ENCODE measurements at places on chromosomes 12 and 14.

- no peak for DNase-seq
Observed at GRCh38 chr12:131222329-131223139, 268.8 kb downstream of the ADGRD1 start.

GRCh38 chr12:48882315-48882687 is 16.6 kb upstream of the RND1 start:
- DNase-seq = no peak

DNA sequence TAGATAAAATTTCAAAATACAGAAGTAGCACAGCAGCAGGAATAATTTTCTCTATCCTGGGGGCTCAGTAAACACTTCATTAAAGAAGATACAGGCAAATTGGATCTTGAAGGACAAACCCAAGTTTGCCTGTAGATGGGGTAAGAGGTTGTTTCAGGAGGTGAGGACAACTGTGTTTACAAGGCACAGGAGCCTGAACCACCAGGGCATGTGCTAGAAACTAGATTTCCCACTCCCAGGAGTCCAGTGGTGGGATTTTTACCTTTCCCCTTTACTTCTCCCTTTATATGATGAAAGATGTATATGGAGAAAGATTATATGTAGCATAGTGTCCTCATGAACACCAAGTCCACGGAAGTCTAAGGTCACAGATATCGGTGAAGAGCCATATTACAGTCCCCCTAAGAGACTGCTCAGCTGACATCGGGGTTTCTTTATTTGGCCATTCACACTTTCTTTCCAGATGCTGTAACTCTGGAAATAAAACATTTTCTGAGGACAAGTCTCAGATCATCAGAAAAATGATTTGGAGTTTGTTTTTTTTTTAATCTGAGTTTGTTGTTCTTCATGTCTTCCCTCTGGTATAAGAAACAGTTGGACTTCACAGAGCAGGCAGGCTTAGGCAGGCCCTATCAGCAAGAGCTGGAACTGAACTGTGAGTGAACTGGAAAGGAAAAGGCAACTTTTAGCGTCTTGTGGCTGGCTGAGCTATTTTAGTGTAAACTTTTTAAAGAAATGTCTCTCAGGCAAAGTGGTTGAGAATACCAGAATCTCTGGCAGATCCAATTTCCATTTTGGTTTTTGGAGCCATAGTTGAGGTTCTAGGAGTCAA is 8.0 kb upstream of the EVL start:
- no peak for DNase-seq

DNA sequence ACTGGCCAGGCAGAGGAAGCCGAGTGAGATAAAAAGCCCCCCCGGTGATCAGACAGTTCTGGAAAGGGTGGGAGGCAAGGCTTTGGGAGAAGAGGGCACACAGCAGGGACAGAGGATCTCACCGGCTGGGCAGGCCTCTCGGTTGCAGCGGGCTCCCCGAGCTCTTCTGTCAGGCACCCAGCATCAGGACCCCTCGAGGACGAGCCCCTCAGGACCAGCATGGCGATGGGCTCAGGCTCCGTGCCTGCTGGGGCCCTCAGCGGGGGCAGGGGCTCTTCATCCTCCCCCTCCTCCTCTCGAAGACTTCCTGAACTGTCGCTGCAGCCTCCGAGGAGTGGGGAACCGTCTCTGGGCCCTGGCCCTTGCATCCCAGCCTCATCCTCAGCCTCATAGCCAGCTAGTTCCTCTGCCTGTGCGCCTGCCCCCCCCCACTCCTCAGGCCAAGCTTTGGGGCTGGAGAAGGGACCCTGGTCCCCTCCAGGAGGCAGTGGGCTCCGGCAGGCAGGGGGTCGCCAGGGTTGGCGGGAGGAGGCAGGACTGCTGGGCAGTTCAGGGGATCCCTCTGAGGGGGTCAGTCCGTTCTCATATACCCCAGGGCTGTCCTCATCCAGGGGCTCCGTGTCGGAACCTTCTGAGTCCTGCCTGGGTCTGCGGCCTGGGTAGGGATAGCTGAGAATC is 3.4 kb upstream of the AP1G2 start:
- no peak for DNase-seq

- DNase-seq = no peak
Observed at GRCh38 chr12:27583981-27584380, 60.0 kb downstream of the PPFIBP1 start.

- no peak for DNase-seq
Observed at GRCh38 chr14:91292491-91292890, 48.0 kb upstream of the GPR68 start.

Data from CD4-positive, CD25-positive, alpha-beta regulatory T cell (primary cell).